Ascending aorta (tissue), 2 donors: ENCODE measurements at places on chromosomes 4 and X. TPM values are rescaled to one million over a fixed set of nuclear protein-coding genes. Genes with fewer than 3 reads are reported as not detected.

GRCh38 chrX:65668377-65669310 lies 1.2 kb downstream of the MSN start:
- no peaks in the 10 kb centered on the region for H3K36me3 ChIP-seq
- peak overlapping the region; percentile 74 for H3K4me3 ChIP-seq
- H3K27me3 ChIP-seq: no peaks in the 10 kb centered on the region
- H3K27ac ChIP-seq: peak overlapping the region; percentile 91

DNA sequence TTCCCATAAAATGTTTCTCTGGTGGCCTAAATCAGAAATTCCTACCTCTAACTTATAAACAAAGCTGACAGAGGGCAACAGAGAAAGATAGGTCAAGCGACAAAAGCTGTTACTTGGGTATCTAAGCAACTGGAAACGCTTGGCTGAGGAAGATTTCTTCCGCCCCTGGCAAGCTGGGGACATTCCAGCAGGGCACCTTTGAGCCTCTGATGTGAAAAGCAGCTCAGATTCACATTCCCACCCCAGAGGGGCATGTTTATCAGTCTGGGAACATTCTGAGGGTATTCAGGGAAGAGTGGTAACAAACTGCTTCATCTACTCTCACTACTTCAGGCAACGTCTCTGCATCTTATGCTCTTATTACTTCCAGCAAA lies 3.5 kb upstream of the CDS1 start:
- no peak overlapping the region for H3K4me3 ChIP-seq
- no peak for DNase-seq
- H3K4me1 ChIP-seq: no peaks in the 10 kb centered on the region

- no peaks in the 10 kb centered on the region for H3K36me3 ChIP-seq
- H3K27ac ChIP-seq: peak overlapping the region; percentile 33
- no peak for DNase-seq
- H3K4me1 ChIP-seq: peaks cover 44% of the 10 kb centered on the region
- H3K4me3 ChIP-seq: no peak overlapping the region
Observed at GRCh38 chr4:48798117-48798516, 18.0 kb upstream of the FRYL start.

GRCh38 chr4:74653331-74654229 lies 140.7 kb downstream of the BTC start:
- no peak overlapping the region for H3K27ac ChIP-seq
- no peak for DNase-seq
- H3K27me3 ChIP-seq: no peaks in the 10 kb centered on the region

DNA sequence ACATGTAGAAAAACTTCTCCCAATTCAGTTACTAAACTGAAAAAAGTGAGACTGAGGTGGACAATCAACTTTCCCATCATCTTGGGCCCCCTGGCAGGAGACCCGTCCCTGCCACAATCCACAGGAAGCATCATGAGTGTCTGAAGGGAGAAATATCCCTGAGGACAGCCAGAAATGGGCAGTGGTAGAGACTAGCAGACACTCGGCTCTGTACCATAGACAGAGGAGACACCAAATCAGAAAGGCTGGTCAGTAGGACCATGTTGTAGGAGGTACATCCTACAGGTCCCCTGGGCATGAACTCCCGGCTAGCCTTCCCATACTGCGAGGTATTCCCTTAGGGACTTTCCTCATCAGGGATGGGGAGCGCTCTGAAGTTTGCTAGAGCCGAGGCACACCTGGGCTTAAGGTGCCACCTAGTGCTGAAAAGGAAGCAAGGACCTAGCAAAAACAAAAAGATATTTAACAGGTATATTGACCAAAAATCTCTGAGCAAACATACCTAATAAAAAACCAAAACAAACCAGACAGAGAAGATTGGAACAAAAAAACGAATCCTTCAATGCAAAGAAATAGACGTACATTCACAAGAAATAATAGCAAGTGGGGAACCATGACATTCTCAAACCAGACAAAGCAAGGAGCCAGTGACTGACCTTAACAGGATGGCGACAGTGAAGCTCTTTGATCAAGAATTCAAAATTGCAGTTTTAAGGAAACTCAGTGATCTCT lies 55.6 kb downstream of the HAUS3 start:
- no peaks in the 10 kb centered on the region for H3K27me3 ChIP-seq
- H3K36me3 ChIP-seq: no peaks in the 10 kb centered on the region
- H3K4me3 ChIP-seq: no peak overlapping the region
- H3K4me1 ChIP-seq: no peaks in the 10 kb centered on the region
- no peak for DNase-seq

GRCh38 chrX:21479695-21480270 lies 105.6 kb downstream of the CNKSR2 start:
- no peaks in the 10 kb centered on the region for H3K27me3 ChIP-seq
- no peak overlapping the region for H3K4me3 ChIP-seq
- no peak overlapping the region for H3K27ac ChIP-seq
- H3K4me1 ChIP-seq: no peaks in the 10 kb centered on the region

The LPAR4 gene
- total RNA-seq: not detected

The POU3F4 gene
- not detected for total RNA-seq

DNA sequence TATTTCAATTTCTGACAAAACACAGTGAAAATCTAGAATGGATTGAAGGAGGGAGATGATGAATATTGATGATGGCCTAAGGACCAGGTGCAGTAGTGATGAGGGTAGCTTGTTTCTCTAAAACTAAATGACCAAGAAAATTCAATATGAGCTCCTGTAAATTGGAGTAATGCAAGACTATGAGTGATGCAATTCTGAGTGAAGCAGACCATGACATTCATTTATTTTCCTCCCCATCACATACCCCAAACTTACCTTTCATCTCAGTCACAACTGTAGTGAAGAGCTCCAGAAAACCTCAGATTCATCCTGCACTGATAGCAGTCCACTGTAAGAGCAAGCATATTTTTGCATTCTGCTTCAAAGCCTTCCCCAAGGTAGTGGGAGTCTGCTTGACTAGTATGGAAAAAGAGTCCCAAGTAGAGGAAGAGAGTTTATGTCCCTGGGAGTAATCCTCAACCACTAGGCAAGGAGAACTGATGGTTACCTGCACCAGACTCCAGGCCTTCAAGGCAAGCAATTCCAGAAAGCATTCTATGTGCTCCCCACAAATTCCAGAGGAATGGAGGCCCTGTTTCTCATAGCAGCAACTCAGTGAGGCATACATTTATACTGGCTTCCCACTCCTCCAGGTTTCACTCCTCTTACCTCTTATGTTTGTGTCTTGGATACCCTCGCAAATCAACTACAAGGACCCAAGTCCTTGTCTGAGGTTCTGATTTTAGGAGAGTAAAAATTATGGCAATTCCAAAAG lies 47.2 kb downstream of the CXCL1 start:
- no peak overlapping the region for H3K27ac ChIP-seq
- no peak overlapping the region for H3K4me3 ChIP-seq
- H3K4me1 ChIP-seq: no peaks in the 10 kb centered on the region
- DNase-seq: no peak
- H3K36me3 ChIP-seq: no peaks in the 10 kb centered on the region

DNA sequence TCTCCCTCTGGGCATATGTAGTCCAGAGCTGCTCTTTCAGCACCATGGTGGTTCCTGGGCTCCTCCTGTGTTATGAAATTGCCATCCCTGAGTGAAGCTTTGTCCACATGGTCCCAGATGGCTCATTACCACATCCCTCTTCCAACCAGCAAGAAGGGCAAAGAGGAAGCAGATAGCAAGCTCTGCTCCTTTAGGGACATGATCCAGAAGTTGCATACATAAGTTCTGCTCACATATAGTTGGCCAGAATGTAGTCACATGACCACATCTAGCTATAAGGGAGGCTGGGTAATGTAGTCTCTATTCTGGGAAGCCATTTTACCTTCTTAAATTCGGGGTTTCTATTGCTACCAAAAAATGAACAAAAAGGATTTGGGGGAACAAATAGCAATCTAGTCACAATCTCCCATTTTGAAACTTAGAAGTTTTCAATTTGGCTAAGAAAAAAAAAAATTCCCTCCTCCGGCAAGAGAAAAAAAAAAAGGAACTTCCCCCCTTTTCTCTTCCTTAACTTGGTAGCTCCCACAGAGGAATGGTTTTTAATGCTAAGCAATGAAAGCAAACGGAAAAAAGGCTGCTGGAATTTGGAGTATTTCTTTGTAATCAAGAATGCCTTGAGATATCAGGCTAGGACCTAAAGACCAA lies 88.2 kb upstream of the USP9X start:
- H3K27ac ChIP-seq: no peak overlapping the region
- no peaks in the 10 kb centered on the region for H3K27me3 ChIP-seq
- no peak for DNase-seq
- no peak overlapping the region for H3K4me3 ChIP-seq

The TCEAL6 gene
- not detected for total RNA-seq

DNA sequence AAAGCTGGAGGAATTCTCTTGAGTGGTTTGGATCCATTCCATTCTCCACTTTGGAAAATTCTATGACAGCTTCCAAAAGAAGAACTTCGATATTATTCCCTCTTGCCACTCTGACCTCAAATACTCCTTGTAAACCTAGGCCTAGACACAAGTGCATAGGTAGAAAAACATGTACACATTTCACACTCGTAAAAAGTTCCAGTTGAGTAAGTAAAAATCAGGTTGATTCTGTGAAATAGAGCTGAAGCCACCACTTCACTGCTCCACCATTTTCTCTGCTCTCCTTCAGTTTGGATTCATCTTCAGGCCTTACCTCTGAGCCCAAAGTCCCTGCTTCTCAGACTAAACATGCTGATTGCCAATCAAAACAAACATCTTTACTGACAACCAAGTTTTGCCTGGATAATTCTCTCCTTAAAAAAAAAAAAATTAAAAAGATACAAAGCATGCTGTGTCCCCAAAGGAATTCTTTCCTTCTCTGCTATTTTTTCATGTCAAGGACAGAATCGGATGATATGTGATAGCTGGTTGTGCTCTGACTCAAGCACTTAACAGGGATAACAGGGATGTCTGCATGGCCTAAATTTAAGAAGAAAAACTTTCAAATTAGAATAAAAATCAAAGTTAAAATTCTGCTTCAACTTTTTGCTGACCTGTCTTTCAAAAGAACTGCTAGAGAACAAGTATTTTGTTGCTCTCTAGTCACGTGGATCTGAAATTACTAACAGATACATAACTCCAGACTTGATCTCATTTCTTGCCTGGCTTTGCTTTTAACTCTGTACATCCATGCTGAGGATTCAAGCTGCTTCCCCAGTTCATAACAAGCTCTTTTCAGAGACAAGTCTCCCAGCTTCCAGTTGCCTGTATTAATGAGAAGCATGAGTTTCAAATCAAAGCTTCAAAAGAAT lies 420.9 kb upstream of the INTU start:
- H3K27ac ChIP-seq: peak overlapping the region; percentile 50
- no peaks in the 10 kb centered on the region for H3K36me3 ChIP-seq
- H3K4me3 ChIP-seq: no peak overlapping the region
- DNase-seq: no peak
- no peaks in the 10 kb centered on the region for H3K27me3 ChIP-seq
